ENCODE measurements at places on chromosomes 16 and 17.

DNA sequence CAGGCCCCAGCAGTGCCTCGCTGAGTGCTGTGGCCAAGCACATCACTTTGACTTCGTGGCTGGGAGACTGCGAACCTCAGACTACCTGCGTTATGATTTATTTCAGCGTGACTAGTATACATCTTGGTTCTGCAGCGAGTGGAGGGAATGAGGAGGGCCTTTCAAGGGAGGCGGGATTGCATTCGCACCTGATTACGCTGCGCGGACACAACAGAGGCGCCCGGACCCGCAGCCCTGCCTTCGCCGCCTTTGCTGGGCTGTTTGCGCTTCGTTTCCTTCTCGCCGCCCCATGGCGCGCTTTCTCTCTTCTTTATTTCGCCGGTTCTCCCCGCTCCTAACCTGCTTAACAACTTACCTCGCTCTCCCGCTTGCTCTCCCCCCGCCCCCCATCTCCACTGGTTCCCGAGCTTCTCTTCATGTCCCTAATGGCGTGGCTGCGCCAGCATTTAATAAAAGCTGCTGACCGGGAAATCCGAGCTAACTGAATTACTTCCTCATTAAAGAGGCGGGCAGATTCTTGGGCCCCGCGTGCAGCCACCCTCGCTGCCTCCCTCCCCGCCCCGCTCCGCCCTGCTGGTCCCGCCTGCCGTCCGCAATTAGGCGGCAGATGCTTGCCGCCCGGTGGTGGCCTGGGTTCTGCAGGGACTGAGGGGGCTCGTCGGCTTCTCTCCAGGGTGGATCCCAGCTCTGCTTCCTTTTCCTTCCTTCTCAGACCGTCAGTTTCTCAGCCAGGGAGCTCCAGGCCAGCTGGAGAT, 257.6 kb upstream of the SDK2 start:
- DNase-seq = no peak

DNA sequence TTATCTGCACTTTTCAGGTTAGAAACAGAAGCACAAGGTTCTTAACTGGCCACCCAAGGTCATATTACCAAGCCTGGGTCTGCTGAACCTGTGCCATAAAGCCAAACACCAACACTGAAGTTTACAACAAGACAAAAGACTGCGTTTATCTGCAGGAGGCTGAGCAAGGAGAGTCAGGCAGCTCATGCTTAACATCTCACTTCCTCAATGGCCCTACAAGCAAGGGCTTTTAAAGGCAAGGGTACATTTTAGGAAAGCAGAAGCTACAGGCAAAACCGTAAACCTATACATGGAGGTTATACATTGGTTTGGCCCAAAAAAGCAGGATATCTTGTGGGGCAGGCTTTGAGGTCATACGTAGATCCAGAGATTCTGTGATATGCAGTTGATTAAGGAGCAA, 91.2 kb downstream of the GNAO1 start:
- no peak for DNase-seq

- DNase-seq = no peak
Observed at GRCh38 chr16:15880434-15881308, 7.7 kb downstream of the CEP20 start.

- no peak for DNase-seq
Observed at GRCh38 chr16:27748868-27749546, 199.1 kb downstream of the KATNIP start.

GRCh38 chr16:84561291-84561690, 56.6 kb downstream of the COTL1 start:
- no peak for DNase-seq

DNA sequence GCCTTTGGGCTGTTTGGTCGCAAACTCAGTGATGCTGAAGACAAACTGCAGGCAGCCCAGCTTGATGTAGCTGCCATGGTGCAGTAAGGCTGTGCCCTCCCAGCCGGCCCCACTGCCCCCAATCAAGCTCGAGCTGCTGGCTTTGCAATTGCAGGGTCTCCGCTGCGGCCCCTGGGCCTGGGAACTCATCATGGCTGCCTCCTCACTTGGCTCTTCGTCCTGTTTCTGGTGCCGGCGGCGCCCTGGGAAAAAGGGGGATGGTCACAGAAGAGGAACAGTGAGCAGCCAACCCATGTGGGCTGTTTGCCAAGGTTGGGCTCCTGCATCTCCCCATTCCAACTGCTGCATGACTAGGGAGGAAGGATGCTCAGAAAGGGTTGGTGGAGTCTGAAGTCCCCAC, 3.4 kb upstream of the DHRS13 start:
- DNase-seq = no peak
